Activated naive CD8-positive, alpha-beta T cell treated with anti-CD3 and anti-CD28 coated beads, Interleukin-2, amount 10 ng/mL, durations not matched to agents 7 days and 5 days (primary cell): ENCODE measurements at places on chromosomes 3 and 15. TPM values are rescaled to one million over a fixed set of nuclear protein-coding genes. Genes with fewer than 3 reads are reported as not detected.

VWA5B2 gene
- total RNA-seq, result not detected

GRCh38 chr3:160330109-160330508 is 68.9 kb downstream of the IFT80 start:
- no peak overlapping the region for H3K4me3 ChIP-seq
- H3K27me3 ChIP-seq, result no peaks in the 10 kb centered on the region
- DNase-seq, result no peak
- H3K4me1 ChIP-seq, result no peaks in the 10 kb centered on the region
- H3K36me3 ChIP-seq, result peaks cover 3% of the 10 kb centered on the region
- H3K27ac ChIP-seq, result no peak overlapping the region

DNA sequence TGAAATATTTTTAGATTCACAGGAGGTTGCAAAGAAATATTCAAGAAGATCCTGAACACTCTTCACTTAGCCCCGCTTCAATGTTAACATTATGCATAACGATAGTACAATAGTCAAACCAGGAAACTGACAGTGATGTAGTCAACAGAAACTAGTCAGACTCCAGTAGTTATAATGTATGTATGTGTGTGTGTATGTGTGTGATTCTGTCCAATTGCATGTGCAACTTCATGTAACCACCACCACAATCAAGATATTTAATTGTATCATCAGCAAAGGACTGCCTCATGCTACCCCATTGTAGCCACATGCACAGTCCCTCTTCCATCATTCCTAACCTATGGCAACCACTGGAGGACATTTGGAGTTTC is 77.9 kb downstream of the APBA2 start:
- no peak for DNase-seq
- H3K27ac ChIP-seq, result no peak overlapping the region
- H3K36me3 ChIP-seq, result peaks cover 13% of the 10 kb centered on the region
- H3K27me3 ChIP-seq, result no peaks in the 10 kb centered on the region
- no peak overlapping the region for H3K4me3 ChIP-seq

- H3K27ac ChIP-seq, result no peak overlapping the region
- H3K4me1 ChIP-seq, result peaks cover 7% of the 10 kb centered on the region
- no peak for DNase-seq
Measured at GRCh38 chr15:58758141-58758540, 8.6 kb upstream of the ADAM10 start.

GOLGA6L25 gene
- not detected for total RNA-seq
